ENCODE measurements at places on chromosomes 5 and 9.

DNA sequence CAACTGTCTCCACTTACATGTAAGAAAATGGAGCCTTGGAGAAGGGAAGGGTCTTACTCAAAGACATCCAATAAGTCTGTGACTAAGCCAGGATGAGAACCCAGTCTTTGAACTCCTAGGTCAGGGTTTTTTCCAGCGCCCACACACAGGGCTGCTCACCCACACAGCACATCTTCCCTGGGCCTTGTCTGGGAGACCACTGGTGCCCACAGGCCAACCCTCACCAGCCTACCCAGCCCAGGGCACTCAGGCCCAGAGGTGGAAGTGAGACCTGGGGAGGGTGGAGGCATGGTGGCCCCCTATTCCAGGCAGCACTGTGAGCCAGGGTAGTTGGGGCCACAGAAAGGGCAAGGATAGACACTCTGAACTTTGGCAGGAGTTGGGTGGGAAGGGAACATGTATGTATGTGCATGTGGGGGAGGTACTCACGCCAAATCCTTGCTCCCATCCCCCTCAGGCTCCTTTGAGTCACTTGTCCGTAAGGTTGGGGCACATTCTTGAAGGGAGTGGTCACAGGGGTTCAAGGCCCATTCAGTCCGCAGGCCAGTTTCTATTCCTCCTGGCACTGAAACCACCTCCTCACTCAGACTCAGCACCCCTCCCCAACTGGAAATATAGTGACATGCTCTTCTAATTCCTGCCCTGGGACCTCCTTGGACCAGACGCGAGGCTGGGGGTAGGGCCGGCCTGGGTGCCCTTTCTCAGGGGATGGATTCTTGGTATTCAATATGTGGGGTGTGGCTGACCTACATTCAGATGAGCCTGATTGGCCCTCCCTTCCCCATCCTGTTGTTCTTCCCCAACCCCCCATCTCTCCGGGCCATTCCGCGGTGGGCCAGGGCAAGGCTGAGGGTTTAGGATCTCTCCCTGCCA is 2.9 kb upstream of the SLC4A9 start:
- DNase-seq: no peak

GRCh38 chr5:32278406-32278805 is 34.3 kb downstream of the MTMR12 start:
- no peak for DNase-seq

DNA sequence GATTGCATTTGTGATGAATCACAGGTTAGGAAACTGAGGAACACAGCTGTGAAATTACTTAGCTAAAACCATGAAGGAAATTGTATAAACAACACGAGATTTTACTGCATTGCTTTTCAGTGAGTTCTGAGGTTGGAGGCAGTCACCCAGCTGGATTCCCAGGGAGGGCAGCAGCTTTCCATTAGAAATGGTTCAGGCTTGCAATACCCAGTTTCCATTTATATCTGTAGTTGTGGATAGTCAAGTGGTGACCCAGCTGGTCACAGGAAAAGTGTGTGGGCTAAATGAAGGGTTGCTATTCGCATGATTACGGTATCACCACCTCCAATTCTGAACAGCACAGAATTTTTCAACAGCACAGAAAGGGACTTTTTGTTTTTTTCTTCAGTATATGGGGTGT is 34.3 kb upstream of the SPATA31D4 start:
- DNase-seq: no peak

GRCh38 chr9:92171822-92172221 is 56.6 kb upstream of the SPTLC1 start:
- no peak for DNase-seq

- DNase-seq: no peak
Observed at GRCh38 chr5:104526866-104527265, 964.3 kb upstream of the NUDT12 start.

DNA sequence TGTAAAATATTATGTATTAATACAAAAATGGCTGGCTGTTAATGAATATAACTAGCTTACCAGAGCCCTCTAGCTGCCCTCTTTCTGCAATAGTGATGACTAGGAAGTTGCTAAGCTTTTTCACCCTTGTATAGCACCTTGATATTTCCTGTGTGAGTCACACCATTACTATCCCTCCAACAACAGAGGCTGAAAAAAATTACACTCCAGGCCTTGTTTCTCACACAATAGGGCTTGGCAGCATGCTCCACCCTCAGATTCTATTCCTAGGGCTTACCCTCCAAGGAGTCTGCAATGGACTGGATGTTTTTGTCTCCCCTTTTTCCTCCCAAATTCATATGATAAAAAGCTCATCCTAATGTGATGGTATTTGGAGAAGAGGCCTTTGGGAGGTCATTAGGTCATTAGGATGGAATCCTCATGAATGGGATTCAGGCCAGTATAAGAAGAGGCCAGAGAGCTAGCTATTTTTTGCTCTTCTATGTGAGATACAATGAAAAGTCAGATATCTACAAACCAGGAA is 184.6 kb upstream of the MAP1B start:
- DNase-seq: no peak

DNA sequence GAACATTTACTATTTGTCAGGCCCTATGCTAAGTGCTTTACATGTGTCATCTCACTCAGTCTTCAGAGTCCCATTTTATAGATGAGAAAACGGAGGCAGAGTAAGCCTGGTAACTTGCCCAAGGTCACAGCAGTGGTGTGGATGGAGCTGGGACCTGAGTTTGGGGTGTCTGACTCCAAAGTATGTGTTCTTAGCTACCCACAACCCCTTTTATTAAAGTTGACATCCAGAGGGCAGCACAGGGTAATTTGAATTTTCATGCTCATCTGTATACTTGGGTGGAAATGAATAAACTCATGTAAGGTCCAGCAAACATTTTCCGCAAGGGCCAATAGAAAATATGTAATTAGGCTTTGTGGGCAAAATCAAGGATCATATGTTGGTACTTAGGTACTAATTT is 93.4 kb upstream of the SLC25A48 start:
- DNase-seq: no peak

DNA sequence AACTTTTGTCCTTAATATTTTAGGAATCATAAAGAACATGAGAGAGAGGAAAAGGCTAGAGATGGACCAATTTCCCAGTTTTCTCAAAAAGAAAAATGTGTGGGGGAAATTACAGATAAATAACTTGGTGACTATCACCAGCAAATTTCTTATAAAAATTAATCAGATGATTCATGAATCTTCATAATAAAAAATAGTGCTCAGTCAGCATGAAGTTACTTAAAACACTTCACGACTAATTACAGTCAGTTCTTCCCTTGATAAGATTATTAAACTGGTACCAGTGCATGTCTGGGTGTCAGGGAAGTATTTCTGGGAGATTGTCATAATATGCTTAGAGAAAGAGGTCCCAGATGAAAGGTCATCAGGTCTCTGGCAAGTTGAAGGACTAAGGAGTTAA is 133.0 kb downstream of the SNCAIP start:
- DNase-seq: no peak

DNA sequence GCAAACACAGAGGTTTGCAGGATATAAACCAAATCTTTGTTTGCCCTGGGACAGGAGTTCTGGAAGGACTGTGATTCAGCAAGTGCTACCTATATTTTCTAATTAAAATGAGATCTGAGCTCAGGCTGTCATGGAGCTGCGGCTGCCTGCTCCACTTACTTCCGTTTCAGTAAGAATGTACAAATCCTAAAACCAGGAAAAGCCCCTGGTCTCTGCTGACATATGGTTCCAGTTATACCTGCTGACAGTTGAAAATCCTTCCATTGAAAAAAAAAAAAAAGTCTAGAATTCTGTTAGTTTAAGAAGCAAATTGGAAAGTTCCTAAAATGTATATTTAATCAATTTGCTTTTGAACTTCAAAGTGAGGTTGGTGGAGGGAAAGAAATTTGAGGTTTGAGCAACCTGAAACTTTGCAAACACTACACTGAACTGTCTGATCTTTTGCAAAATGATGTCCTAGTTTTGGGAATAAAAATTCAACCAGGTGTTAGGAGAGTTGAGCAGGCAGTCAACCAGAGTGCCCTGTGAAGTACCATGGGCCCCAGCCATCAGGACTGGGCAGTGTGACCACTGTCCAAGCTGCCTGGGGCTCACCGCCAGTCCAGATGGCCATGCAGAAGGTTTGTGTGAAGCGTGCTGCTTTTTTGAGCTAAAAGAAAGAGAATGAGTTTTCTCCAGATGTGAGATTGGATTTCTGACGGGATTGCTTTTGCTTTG is 50.6 kb downstream of the SHB start:
- DNase-seq: no peak

- DNase-seq: no peak
Observed at GRCh38 chr9:121363622-121363961, 6.5 kb downstream of the STOM start.

- DNase-seq: no peak
Observed at GRCh38 chr5:149895416-149896345, 48.9 kb downstream of the PDE6A start.

GRCh38 chr5:94335936-94336335 is 282.5 kb downstream of the KIAA0825 start:
- no peak for DNase-seq

GRCh38 chr9:88772575-88772974 is 218.7 kb upstream of the S1PR3 start:
- no peak for DNase-seq

DNA sequence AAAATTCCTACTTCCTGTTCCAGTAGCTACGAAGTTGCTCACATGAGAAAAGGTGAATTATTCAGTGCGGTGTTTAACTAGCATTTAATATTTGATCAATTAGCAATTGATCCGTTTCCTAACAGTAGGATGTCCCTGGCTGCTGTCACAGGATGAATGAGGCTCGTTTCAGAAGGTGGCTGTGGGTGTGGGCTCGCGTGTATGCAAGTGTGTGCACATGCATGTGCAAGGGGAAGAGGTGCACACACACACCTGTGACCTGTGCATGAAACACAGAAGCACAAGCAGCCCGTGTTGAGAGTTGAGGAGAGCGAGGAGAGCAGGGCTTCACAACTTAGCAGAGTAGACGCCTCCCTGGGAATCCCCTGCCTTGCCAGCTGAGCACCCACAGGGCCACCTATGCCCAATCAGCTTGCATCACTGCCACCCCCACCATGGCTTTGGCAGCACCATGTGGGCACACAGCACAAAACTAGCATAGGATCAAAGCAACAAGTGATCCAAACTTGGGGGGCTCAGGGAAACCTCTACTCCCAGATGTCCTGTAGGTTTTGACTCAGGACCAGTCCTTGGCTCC is 107.2 kb downstream of the C5orf15 start:
- DNase-seq: no peak

DNA sequence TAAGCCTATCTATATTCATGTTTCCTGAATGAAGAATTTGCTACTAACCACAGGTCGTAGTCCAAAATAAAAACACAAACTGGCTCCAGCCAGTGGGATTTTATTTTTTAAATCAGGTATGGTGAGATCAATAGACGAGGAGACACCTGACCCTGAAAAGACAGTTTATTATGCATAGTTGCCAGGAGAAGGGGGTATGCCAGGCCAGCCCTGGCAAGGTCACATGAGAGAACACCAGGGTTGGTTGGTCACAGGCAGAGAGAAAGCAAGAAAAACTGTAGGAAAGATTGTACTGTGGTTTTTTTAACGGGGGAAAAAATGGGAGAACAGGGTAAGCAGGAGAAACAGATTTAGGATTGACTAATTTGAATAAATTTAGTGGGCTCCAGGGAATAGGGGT is 125.3 kb downstream of the CDH18 start:
- DNase-seq: no peak

GRCh38 chr9:136865041-136865767 is 904 bp downstream of the EDF1 start:
- no peak for DNase-seq

DNA sequence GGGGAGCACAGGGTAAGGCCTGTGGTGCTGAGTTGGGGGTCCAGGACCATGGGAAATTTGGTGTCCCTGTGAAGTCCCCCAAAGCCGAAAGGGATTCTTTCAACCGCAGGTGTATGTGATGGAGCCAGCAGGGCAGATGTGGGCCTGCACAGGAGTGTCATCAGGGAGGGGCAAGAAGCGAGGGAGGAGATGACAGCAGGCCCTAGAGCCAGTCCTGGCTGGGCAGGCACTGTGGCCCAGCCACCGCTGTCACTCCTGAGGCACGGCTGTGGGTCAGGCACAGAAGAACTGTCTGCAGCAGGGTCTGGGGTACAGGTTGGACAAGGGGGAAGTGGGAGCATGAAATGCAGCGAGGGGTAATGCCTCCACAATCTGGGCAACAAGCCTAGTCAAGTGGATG is 4.8 kb downstream of the HK3 start:
- DNase-seq: no peak

GRCh38 chr5:172897481-172898217 is 61.6 kb upstream of the RPL26L1 start:
- no peak for DNase-seq

GRCh38 chr9:93673021-93673838 is 96.8 kb downstream of the PHF2 start:
- no peak for DNase-seq

DNA sequence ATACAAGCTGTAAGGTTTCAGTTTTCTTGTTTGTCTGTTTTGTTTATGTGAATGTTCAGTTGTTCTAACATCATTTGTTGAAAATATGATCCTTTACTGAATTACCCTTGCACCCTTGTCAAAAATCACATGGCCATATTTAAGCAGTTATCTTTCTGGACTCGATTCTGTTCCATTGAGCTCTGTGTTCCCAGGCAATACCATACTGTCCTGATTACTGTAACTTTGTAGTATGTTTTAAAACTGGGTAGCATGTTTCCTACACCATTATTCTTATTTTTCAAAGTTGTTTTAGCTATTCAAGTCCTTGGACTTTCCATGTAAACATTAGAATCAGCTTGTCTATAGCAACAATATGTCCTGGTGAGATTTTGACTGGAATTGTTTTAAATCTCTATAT is 66.7 kb upstream of the PRSS3 start:
- no peak for DNase-seq

GRCh38 chr9:16450578-16450977 is 419.9 kb downstream of the BNC2 start:
- DNase-seq: no peak

DNA sequence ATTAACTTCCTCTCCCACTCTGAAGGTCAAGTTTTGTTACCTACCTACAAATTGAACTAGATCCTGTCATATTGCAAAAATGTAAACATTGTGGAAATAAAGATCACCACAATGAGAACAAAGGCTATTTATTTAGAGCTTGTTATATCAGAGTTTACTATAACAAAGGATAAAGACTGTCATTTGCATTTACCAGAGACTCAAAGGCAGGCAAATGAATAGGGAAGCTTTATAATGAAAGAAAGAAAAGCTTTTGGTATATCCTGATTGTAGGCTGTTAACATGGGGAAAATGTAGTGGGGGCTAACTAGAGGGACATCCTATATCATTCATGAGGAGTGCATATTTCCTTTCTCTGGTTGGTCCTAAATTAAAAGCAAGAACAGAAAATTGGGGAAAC is 403.5 kb upstream of the TYRP1 start:
- DNase-seq: no peak

- DNase-seq: no peak
Observed at GRCh38 chr9:127786773-127787104, 905 bp downstream of the CDK9 start.

GRCh38 chr9:93203718-93204469 is 20.0 kb downstream of the WNK2 start:
- no peak for DNase-seq

DNA sequence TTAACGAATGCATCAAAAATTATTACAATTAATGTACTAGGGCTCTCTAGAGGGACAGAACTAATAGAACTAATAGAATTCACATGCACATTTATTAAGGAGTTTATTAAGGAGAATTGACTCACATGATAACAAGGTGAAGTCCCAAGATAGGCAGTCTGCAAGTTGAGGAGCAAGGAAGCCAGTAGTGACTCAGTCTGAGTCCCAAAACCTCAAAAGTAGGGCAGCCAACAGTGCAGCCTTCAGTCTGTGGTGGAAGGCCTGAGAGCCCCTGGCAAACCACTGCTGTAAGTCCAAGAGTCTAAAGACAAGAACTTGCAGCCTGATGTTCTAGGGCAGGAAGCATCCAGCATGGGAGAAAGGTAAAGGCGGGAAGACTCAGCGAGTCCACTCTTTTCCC is 633.8 kb downstream of the SEMA5A start:
- no peak for DNase-seq
